GOT3 (cell line): ENCODE measurements at places on chromosomes 4 and X.

GRCh38 chr4:29983890-29984289 is 736.3 kb upstream of the PCDH7 start:
- DNase-seq, result no peak

- no peak for DNase-seq
These were observed 276.6 kb downstream of the BCOR start for GRCh38 chrX:39820938-39821708.

- DNase-seq, result no peak
These were observed 1761.0 kb downstream of the STIM2 start for GRCh38 chr4:28621591-28621990.

- DNase-seq, result no peak
These were observed 1.8 kb downstream of the SPIN4 start for GRCh38 chrX:63349307-63349706.

GRCh38 chr4:182231496-182231895 is 11.7 kb upstream of the TENM3 start:
- no peak for DNase-seq

- no peak for DNase-seq
These were observed 6.5 kb downstream of the PLCXD1 start for GRCh38 chrX:287670-288069.

DNA sequence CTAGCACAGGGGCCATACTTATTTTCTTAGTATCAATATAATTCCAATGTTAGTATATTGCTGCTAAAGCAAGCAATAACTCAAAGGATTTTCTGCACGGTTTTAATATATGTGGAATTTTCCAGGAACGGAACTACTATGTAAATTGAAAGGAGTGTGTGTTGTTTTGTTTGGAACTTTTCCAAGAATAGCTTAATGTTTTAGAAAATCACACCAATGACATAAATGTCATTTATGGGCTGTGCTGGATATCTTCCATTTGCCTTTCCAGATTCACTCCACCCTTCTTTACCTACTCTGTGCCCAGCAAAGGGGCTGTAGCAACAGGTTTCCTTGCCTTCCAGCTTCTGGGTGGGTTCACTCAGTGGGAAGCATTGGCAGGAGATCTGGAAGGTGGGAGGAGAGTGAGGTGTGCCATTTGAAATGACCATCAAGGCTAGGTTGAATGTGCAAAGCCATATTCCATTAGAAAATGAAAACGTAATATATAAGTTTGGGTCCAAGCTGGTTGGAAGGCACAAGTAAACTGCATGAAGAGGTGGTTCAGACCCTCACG is 25.2 kb upstream of the ZFX start:
- DNase-seq, result no peak

GRCh38 chr4:61293707-61294400 is 93.7 kb downstream of the ADGRL3 start:
- DNase-seq, result no peak

- DNase-seq, result no peak
These were observed 58.1 kb upstream of the HOPX start for GRCh38 chr4:56739066-56739777.

DNA sequence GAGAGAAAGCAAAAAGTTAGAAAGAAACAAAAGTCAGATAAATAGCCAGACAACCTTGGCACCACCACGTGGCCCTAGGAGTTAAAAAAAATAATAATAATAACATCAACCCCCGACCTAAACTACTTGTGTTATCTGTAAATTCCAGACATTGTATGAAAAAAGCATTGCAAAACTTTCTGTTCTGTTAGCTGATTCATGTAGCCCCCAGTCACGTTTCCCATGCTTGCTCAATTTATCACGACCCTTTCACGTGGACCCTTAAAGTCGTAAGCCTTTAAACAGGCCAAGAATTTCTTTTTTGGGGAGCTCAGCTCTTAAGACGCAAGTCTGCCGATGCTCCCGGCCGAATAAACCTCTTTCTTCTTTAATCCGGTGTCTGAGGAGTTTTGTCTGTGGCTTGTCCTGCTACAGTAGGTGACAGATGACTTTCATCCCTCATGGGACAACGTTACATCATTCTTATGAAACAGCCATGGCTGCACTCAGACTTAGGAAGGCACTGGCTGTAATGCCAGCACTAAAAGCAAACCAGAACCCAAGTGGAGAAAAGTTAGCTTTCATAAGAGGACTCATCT is 520 bp downstream of the ACOX3 start:
- no peak for DNase-seq

DNA sequence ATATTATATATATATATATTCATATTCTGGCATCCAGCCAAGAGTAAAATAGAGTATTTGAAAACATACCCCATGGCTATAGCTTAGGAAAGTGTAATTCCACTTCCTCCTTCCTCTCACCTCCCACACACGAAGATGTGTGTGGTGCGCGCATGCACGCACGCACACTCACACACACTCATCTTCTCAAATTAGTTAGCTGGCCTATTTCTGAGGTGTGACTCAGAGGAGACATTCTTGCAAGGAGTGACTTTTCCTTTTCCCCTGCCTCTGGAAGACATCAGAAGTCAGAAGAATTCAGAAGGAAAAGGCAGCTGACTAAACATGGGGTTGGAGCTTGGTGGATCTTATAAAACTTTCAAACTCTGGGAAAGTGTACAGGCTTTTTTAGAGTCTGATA is 8.8 kb downstream of the ENPEP start:
- DNase-seq, result no peak

DNA sequence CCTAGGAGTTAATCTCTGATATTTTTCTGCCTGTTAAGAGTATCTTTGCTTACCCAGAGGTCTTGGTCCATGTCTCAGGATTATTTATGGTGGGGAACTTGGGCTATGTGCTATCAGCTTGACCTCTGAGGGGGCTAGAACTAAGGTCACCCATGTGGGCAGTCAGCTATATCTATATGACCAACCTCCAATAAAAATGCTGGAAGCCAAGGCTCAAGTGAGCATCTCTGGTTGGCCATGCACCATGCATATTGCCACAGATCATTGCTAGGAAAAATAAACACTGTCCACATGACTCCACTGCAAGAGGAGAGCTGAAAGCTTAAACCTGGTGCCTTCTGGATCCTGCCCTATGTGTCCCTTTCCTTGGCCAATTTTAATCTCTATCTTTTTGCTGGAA is 196.5 kb upstream of the SLC7A11 start:
- no peak for DNase-seq

DNA sequence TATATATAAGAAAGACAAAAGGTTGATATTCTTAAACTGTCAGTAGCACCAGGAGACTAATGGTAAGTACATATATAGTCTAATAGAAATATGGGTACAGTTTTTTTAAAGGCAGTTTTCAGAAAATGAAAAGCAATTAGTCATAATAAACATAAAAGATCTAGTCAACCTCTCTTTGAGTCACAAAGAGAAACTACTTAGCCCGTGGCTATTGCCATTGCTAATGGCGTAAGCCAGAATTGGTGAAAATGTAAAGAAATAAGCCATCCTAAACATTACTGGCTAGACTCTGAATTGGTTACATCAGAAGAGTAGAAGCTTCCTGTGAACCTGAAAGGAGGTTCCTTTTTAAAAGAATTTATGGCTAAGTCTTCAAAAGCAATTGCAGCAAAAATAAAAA is 668.7 kb upstream of the CPEB2 start:
- DNase-seq, result no peak

DNA sequence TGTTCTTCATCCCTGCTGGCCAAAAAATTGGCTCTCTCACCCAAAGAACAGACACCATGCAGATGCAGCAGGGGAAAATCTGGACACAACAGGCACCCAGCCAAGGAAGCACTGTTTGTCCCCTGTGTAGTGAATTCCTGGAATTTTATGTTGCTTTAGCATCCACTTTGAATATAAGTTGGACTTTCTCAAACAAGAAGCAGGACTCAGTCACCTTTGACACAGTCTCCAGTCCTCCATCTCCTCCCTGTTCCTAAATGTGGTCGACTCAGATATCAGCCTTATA is 11.8 kb downstream of the ZNF182 start:
- no peak for DNase-seq

DNA sequence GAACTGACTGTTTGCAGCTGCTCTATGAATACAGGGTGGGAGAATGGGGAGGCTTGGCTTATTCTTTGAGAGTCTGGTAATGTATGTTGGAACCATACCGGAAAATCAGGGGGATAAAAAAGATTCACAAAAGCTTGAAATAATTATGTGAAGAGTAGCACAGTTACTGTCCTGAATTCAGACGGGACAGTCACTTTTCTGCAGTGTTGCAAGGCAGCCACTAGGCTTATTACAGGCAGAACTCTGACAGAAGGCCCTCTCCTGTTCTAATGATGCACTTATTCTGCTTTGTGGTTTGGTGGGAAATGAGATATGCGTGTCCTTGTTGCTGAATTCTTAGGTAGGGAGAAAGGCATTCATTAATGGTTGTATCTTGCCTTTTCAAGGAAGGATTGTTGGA is 37.2 kb downstream of the GUCY1B1 start:
- DNase-seq, result no peak

GRCh38 chr4:127601029-127601428 is 31.7 kb upstream of the INTU start:
- no peak for DNase-seq

DNA sequence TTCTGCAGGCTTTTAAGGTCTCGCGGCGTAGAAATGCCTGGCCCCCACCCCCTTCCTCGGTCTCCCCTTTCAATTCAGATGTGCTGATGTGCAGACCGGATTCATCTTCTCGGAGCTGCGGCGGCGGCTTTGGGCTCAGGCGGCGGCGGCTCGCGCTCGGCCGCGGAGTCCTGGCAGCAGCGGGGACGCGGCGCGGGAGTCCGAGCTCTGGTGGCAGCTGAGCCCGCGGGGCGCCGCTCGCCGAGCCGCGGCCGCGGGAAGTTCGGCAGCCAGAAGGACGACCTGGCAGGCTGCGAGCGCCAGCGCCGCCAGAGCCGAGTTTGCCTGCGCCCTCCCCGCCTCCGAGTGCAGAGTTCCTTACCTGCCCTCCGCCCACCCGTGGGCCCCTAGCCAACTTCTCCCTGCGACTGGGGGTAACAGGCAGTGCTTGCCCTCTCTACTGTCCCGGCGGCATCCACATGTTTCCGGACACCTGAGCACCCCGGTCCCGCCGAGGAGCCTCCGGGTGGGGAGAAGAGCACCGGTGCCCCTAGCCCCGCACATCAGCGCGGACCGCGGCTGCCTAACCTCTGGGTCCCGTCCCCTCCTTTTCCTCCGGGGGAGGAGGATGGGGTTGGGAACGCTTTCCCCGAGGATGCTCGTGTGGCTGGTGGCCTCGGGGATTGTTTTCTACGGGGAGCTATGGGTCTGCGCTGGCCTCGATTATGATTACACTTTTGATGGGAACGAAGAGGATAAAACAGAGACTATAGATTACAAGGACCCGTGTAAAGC is 448 bp downstream of the TLL1 start:
- DNase-seq, result no peak

- no peak for DNase-seq
These were observed 755.1 kb upstream of the IGFBP7 start for GRCh38 chr4:57865264-57865663.

- no peak for DNase-seq
These were observed at the start of gene PNMA6F for GRCh38 chrX:153321381-153322124. Gene PNMA6F (minus strand): TSS chrX:153321767. CDS start chrX:153320674, 1,093 bp downstream.

DNA sequence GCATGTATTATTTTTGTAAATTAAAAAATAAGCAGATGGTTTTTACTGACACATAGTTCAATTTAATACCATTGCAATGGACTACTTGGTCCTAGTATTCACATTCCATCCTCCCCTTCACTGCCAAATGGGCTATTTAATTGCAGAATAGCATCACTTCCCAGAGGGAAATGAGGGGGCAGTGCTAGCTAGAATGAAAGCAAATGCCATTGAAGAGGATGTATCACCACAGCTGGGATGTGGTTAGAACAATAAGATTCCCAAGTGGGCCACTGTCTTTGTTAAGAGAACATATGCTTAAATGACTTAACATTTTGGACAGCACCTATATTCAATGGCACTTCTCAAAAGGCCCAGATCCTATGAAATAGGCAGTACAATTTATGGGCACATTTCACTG is 224.7 kb downstream of the RBMX2 start:
- DNase-seq, result no peak

- no peak for DNase-seq
These were observed 362.0 kb downstream of the CBLL2 start for GRCh38 chrX:22634751-22635150.

GRCh38 chr4:77877771-77878565 is 15.3 kb downstream of the MRPL1 start:
- no peak for DNase-seq
